ENCODE measurements at places on chromosomes 2 and 18.

DNA sequence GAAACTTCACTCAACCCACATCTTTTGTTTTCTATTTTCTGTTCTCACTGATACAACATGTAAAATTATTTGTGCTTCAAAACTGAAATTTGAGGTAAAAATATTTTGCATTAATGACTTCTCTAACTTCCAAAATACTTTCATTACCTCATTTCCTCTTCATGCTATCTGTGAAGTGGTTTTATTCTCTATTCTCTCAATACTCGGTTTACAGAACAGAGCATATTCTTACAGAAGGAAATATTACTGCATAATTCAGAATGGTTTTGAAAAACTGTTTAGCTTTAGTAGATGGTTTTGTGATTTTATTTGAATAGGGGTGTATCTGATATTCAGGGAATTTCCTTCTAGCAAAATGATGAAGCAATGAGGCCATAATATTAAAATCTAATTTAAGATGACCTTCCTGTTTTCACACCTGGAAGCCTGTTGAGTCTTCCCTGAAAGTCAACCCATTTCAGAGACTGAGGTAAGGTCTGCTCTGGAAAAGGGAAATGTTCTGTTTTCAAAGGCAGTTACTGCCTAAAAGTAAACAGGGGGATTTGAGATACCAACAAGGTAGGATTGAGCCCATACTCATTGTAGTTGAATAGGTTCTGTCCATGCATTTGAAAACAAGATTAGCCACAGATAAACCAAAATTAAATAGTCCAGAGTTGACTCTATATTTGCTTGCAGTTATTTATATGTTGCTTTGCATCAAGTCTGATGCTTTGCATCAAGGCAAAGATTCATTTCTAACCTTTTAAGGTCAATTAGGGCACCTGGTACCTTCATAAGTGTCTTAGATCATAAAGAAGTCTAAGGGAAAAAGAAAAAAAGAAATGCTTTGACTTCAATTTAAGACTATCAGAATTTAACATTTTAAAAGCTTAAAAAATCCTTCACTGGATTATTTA lies 50.8 kb upstream of the PEX13 start:
- no peak for DNase-seq

DNA sequence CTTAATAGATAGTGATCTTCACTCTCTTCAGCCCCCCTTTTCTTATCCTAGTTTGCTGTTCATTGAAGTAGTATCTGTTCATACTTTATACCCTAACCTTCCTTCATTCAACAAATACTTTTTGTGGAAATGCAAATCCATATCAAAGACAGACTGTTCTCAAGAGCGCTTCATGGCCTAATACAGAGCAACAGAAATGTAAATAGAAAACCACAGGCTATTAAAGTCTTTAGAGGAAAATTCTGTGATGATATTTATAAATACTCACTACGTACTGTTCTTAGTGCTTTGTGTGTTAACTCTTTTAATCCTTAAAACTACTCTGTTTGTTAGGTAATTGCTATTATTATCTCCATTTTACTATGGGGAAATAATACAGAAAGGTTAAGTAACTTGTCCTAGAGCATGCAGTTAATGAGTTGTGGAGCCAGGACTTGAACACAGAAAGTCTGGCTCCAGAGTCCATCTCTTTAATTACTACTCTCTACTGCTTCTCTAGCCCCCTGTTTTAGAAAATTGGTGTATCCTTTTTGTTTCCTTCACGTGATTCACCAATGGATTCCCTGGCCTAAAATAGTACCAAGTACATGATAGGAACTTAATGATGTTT lies 2.9 kb downstream of the MDH1 start:
- no peak for DNase-seq

DNA sequence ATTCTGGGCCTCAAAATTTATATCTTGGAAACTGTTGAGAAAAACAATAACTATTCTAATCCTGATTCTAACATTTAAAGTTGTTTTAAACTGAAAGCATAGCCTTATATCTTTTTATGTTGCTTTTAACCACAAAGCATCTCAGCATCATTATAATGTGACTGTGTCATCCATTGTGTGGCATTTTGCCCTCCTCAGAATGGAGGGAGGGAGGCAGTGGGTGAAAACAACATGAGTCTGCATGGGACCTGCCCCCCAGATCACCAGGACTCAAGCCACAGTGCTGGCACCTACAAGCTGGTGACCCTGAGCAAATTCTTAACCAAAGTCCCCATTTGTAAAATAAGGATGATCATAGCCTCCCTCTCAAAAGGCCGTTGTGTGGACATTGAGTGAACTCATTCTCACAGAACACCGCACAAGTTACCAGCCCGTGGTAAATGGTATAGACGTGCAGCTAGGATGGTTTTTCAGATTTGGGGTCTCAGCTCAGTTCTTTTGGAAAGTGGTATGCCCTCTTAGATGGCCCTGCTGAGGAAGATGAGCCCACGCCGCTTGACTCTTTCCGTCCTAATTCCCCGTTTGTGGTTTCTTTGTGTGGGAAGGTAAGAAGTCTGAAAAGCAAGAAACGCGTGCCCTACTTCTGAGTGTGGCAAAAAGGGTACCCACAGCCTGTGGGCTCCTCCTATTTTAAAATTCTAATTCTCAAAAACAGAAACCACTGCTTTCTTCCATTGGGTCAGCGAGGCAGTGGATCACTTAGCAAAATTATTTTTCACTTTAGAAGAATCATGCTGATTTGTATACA lies 305.0 kb upstream of the ID2 start:
- DNase-seq: no peak

DNA sequence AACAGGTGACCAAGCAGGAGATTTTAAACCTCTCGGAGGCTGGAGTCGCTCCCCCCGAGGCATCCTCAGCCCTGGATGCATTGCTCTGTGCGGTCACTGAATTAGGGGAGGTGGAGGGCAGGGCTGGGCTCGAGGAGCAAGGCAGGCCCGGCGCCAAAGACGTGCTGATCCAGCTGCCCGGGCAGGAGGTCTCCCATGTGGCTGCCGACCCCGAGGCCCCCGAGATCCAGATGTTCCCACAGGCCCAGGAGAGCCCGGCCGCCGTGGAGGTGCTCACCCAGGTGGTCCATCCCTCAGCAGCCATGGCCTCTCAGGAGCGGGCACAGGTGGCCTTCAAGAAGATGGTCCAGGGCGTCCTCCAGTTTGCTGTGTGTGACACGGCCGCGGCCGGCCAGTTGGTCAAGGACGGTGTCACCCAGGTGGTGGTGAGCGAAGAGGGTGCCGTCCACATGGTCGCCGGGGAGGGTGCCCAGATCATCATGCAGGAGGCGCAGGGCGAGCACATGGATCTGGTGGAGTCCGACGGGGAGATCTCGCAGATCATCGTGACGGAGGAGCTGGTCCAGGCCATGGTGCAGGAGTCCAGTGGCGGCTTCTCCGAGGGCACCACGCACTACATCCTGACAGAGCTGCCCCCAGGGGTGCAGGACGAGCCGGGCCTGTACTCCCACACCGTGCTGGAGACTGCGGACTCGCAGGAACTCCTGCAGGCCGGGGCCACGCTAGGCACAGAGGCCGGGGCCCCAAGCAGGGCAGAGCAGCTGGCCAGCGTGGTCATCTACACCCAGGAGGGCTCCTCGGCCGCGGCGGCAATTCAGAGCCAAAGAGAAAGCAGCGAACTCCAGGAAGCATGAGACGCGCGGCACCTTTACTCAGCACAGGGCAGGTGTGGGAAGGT lies 145.1 kb downstream of the PTGR3 start:
- DNase-seq: no peak

DNA sequence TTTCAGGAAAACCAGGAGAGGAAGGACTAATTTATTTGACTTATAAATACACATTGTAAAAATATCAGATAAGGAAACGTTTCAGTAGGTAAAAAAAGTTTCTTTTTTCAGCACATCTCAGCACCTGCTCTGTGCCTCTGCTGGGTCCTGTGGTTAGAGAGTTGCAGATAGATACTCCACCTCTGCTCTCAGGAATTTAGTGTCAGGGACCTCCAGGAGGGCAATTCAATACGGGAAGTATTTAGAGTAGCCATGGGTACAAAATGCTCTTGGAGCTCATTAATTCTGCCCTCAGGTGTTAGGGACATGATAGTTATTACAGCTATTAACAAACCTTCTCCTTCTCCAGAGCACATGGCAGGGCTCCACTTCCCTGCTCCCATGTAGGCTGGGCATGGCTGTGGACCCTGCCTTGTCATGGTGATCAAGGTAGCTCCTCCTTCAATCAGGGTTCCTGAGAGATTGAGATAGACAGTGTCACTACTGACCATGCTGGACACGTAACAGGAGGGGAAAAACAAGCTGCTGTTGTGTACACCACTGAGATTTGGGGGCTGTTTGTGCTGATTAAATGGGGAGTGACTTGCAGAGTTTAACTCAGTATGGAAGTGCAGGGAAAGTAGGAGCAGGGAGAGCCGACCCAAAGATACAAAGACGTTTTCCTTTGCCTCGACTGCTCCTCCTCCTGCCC lies 185.6 kb upstream of the COPS8 start:
- DNase-seq: peak; percentile 9

- DNase-seq: no peak
These were observed 996 bp downstream of the PTCD3 start for GRCh38 chr2:86107031-86107430.

GRCh38 chr2:230582851-230583283 lies 129.8 kb upstream of the CAB39 start:
- peak; percentile 52 for DNase-seq

DNA sequence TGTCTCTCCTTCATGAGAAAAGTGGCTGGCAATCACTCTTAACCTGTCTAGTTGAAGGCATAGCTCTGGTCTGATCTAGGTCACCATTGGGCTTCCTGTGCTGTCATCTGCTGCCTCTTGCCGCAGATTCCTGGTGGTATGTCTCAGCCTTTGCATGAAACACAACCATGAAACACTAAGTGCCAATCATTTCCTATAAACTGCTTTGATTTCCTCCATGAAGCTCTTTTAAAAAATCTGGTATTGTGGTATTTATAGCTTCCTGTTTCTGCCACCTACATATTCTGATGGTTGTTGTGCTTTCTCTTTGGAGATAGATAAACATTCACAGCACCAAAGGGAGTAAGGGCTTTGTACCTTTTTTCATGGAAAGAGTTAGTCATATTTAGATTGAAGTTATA lies 120.0 kb upstream of the EPC2 start:
- no peak for DNase-seq

DNA sequence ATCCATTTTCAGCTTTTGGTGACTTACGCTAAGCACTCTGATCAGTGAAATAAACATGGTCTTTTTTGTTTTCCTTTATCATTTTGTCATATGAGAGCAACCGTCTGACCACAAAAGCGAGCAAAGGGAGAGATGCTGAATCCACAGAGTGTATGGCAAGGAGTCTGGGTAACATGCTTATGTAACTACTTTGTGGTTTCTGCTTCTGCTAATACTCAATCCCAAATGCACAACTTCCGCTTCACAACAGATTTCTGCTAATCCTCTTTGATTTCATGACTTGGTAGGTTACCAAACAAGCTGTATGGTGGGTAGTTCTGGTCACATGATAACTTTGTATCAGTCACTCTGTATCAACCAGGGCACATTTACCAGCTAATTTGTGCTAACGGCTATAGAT lies 908.4 kb upstream of the CRIM1 start:
- DNase-seq: peak; percentile 2

DNA sequence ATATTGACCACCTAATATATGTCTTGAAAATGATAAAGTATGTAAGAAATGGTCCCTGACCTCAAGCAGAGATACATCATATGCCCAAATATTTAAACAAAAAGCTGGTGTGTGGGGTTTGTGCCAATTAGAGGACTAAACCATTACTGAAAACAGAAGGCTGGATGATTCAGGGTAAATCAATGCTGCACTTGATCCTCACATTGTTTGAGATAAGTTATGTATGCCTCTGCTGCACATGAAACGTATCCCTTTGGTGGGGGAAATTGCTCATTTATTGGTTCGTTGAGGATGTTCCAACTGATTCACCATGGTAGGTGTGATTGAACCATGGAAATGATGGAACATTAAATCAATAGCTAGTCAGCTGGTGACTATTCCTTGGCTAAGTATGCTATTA lies 24.7 kb upstream of the DARS1 start:
- DNase-seq: peak; percentile 24

DNA sequence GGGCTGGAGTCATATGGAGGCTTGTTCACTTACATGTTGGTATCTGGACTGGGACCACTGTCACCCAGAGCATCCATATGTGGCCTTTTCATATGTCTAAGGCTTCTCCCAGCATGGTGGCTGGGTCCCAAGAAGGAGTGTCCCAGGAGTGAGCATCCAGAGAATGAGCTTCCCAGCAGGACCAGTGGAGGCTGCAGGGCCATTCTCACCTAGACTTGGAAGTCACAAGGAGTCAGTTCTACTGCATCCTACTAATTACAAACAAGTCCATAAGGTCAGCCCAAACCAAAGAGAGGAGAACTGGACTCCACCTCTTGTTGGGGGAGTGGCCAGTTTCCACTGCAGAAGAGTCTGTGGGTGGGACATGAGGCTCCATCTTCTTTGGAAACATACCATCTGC lies 5.1 kb upstream of the TEX51 start:
- DNase-seq: no peak

DNA sequence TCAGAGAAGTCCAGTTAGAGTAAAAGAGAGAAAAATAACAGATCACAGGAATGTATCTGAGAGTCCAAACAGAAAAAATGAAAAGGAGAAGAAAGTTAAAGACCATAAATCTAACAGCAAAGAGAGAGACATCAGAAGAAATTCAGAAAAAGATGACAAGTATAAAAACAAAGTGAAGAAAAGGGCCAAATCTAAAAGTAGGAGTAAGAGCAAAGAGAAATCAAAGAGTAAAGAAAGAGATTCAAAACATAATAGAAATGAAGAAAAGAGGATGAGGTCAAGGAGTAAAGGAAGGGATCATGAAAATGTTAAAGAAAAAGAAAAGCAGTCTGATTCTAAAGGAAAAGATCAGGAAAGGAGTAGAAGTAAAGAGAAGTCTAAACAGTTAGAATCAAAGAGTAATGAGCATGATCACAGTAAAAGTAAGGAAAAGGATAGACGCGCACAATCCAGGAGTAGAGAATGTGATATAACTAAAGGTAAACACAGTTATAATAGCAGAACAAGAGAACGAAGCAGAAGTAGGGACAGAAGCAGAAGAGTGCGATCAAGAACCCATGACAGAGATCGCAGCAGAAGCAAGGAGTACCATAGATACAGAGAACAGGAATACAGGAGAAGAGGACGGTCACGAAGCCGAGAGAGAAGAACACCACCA lies 52.4 kb downstream of the PPIG start:
- no peak for DNase-seq

- peak; percentile 32 for DNase-seq
These were observed 4.3 kb downstream of the TMEFF2 start for GRCh38 chr2:192190474-192190873.

- no peak for DNase-seq
These were observed 15.0 kb upstream of the ACVR1 start for GRCh38 chr2:157890969-157891642.

DNA sequence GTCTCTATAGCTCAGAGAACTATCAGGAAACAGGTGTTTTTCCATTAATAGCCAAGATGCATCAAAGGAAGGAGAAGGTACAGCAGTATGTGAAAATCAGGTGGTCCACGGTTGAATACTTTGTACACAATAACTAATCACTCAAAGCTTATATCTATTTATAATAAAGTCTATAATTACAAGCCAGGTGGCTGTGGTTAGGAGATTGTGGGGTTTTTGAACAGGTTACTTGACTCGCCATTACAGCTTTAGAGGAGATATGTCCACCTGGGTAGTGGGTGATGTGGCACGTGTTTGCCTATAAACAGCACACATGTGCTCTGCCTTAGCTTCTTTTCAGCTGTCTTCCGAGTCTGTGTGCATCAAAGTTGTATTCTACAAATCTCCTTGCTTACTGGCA lies 892.2 kb upstream of the ZEB2 start:
- no peak for DNase-seq

- DNase-seq: peak; percentile 34
These were observed 263.7 kb upstream of the SPOPL start for GRCh38 chr2:138237667-138238384.

GRCh38 chr2:233101816-233102215 lies 41.7 kb downstream of the INPP5D start:
- DNase-seq: no peak
